ENCODE measurements at places on chromosomes 4 and X.

DNA sequence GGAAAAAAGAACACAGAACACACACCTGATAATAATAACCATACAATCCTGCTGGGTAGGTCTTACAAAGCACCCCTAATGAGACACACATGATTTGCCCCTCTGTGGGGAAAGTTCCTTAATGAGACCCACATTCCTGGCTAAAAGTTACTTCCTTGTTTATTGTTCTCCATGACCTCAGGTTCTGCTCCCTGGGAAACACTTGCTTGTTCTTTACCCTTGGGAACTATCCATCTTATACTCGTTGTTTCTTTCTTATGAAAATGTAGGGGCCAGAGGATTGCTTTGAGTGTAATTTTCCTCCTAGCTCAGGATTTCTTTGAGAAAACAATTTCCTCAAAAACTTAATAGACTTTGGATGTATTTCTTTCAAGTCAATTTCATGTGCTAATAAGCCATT is 52.1 kb upstream of the PCDH10 start:
- no peak for DNase-seq
- peaks cover 2% of the 10 kb centered on the region for H3K36me3 ChIP-seq
- peaks cover 16% of the 10 kb centered on the region for H3K4me1 ChIP-seq
- H3K27me3 ChIP-seq, result no peaks in the 10 kb centered on the region
- peak overlapping the region; percentile 35 for H3K27ac ChIP-seq
- H3K4me3 ChIP-seq, result no peak overlapping the region

- no peaks in the 10 kb centered on the region for H3K27me3 ChIP-seq
- no peak overlapping the region for H3K4me3 ChIP-seq
- DNase-seq, result no peak
- H3K4me1 ChIP-seq, result no peaks in the 10 kb centered on the region
- no peaks in the 10 kb centered on the region for H3K36me3 ChIP-seq
Measured at GRCh38 chr4:26307037-26307800, 13.6 kb upstream of the RBPJ start.

DNA sequence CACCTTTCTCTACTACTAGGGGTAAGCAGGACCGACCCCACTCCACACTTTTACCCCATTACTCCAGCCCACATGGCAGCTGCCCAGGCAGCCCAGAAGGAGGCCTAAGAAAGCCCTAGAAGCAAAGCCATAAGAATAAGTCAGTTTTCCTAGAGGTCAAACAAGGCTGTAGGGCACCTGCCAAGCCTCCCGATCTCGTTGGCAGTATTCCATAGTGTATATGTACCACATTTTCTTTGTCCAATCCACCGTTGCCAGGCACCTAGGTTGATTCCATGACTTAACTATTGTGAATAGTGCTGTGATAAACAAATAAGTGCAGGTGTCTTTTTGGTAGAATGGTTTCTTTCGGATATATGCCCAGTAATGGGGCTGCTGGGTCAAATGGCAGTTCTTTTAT is 54.2 kb downstream of the RHOXF2B start:
- DNase-seq, result no peak
- peaks cover 32% of the 10 kb centered on the region for H3K27me3 ChIP-seq
- no peak overlapping the region for H3K4me3 ChIP-seq

DNA sequence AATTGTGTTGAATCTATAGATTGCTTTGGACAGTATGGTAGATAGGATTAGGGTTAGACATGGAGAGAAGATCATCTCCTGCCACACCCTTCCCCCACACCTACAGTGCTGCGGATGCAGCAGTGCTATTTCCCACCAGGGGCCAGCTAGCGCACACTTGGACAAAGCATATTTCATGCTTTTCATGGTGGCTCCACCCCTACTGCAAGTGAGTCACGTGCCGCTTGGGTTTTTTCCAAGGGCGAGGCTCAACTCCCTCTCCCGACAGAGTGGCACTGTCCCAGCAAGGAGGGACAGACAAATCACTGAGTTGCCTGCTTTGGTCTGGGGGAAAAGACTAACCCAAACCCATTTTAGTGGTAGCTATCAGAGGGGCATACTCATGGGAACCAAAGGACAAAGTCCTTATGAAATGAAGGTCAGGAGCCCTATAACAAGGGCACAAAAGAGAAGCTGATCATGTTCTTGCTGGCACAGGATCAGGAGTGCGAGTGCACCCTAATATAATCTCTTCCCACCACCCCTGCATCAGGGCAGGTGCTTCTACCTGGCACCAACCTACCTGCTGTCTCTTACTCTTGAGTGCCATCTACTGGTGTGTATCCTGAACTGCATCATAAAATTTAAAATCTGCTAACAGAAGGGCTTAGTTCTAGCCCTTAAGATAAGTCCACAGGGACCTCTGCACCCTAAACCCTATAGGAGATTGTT is 55.1 kb upstream of the PGAM4 start:
- no peaks in the 10 kb centered on the region for H3K4me1 ChIP-seq
- no peaks in the 10 kb centered on the region for H3K27me3 ChIP-seq
- no peak for DNase-seq
- H3K4me3 ChIP-seq, result no peak overlapping the region
- H3K27ac ChIP-seq, result no peak overlapping the region

- DNase-seq, result no peak
- peaks cover 11% of the 10 kb centered on the region for H3K4me1 ChIP-seq
- no peak overlapping the region for H3K27ac ChIP-seq
- no peak overlapping the region for H3K4me3 ChIP-seq
- peaks cover 2% of the 10 kb centered on the region for H3K36me3 ChIP-seq
Measured at GRCh38 chr4:38818441-38818976, 13.9 kb upstream of the TLR1 start.

- H3K27me3 ChIP-seq, result no peaks in the 10 kb centered on the region
- no peak overlapping the region for H3K4me3 ChIP-seq
- H3K36me3 ChIP-seq, result no peaks in the 10 kb centered on the region
- DNase-seq, result no peak
Measured at GRCh38 chr4:27692158-27692557, 831.5 kb downstream of the STIM2 start.

DNA sequence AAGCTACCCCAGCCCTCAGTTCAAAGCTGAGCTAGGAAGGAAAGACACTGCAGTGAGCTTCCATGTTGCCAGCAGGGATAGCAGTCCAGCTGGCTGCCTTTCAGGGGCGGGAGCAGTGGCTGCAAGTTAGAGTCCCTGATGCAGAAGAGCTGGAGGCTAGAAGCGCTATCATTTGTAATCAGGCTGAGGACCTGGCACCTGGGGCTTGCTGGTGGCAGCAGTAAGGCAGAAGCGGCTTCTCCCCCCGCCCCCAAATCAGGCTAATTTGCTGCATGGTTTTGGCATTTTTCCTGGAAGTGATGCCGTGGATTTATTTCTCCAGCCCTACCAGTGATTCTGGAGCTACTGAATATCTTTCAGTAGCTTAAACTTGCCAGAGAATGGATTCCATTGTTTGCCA is 203.3 kb downstream of the CLCN4 start:
- H3K4me1 ChIP-seq, result no peaks in the 10 kb centered on the region
- H3K27ac ChIP-seq, result no peak overlapping the region
- H3K36me3 ChIP-seq, result peaks cover 2% of the 10 kb centered on the region
- H3K27me3 ChIP-seq, result no peaks in the 10 kb centered on the region
- no peak overlapping the region for H3K4me3 ChIP-seq
- no peak for DNase-seq

- no peak overlapping the region for H3K4me3 ChIP-seq
- H3K27ac ChIP-seq, result no peak overlapping the region
- DNase-seq, result no peak
Measured at GRCh38 chrX:115535421-115535820, 25.6 kb upstream of the PLS3 start.

GRCh38 chr4:184100297-184100885 is 117.3 kb downstream of the ENPP6 start:
- H3K4me3 ChIP-seq, result no peak overlapping the region
- H3K36me3 ChIP-seq, result no peaks in the 10 kb centered on the region
- peaks cover 9% of the 10 kb centered on the region for H3K4me1 ChIP-seq
